NCI-H1092 (cell line): ENCODE measurements at places on chromosomes 3 and 15.

DNA sequence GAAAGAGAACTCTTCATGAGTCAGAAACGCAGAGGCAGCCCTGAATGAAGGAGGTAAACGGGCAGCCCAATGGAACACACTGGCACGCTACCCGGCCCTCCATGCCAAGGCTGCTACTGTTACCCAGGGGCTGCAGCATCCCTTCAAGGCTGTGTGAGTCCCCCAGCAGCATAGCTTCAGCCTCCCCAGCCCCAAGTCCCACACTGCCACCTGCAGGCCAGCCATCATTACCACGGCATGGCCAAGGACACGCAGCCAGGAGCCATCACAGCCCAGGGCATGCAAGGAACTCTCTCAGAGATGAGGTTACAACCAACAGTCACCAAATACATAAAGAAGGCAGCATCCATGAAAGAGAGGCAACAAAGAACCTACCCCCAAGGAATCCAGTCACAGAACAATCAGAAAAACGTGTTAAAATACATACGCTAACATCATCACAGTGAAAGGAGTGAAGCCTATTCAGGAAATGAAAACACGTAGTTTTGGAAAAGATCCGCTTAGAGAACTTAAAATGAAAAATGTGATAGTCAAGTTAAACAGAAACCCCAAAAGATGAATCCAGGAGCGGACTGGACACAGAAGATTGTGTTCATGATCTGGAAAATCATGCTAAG lies 22.4 kb downstream of the PLA2G4F start:
- DNase-seq, result peak; percentile 15

DNA sequence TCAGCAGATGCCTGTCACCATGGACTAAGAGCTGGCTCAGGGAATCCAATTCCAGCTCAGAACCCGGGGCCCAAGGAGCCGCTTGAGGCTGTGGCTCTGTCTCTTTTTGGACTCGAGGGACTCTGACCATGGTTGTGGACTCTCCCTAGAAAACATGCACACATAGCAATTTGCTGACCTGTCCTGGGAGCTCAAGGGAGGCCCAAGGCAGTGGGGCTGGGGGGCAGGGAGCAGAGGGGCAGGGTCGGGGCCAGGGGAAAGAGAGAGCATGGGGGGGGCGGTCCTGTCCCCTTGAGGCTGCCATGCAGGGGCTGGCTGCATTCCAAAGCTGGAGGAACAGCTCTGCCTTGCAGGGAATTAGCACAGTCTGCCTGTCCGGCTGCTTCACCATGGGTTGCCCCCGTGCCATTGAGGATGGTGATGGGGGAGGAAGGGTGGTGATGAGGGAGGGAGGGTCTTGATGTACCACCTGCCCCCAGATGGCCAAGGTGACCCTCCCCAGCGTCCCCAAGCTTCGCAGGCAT lies 190.1 kb downstream of the GOLGA6L6 start:
- DNase-seq, result no peak

DNA sequence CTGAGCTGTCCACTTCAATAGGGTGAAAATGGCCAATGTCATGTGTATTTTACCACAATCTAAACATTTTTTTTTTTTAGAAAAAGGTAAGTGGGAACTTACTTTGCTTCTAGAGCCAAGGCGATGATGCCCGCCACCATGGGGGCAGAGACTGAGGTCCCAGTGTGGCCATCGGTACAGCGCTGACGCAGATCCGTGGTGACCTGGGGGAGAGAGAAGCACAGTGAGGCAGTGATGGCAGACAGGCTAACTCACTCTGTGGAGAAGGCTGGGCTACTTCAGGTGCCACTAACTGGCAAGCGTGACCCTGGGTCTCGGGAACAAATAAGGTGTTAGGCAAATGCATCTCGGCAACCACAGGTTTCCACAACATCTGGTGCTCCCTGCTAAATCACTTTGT lies 94.3 kb upstream of the SNRPA1 start:
- DNase-seq, result no peak

DNA sequence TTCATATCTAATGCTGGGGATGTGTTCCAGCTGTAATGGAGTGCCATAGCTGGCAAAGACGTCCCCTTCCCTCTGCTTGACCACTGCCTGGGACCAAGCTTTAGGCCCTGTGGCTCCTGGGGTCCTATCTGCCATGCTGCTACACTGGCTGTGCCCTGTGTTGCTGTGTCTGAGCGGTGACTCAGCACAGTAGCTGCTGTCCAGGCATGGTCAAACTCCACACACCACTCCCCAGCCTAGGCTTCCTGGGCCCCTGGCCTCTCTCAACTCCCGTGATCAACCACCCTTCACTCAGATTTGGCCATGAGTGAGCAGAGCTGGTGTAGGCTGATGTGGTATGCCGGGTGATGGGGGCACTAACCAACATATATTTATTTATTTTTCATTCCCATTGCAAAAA lies 27.0 kb downstream of the EPHB1 start:
- no peak for DNase-seq

DNA sequence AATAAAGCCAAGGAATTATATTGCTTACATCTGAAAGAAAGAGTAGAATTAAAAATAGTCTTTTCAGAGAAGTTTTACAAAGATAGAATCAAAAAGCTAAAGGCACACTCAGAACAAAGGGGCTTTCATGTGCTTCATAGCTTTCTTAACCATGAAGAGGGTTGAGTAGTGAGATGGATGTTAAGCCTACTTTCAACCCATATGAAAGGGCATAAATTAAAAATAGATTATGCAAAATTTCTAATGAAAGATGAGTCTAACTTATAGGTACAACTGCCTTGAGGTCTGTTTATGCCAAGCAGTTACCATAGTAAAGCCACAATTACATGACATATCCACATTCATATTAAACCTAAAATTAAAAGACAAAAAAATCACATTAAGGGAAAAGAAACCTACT lies 223.3 kb upstream of the ARHGEF26 start:
- DNase-seq, result no peak

- no peak for DNase-seq
Measured at GRCh38 chr3:13507247-13507569, 27.1 kb downstream of the HDAC11 start.

DNA sequence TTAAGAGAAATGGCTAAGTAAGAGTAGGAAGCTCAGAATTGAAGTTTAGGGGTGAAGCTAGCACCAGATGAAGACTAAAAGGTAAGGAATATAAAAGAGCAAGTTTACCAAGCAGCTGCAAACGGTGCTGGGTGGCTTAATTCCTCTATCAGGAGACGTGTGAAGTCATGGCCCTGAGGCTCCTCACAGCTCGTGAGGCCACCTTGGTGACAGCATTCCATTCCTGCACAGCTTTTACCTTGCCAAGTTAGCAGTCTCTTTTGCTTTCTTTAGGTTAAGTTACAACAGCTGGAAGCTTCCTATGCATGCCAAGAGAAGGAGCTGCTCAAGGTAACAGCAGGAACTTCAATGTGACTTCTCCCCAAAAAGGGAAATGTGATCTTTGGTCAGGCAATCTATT lies 6.4 kb downstream of the TMCO5A start:
- DNase-seq, result no peak

DNA sequence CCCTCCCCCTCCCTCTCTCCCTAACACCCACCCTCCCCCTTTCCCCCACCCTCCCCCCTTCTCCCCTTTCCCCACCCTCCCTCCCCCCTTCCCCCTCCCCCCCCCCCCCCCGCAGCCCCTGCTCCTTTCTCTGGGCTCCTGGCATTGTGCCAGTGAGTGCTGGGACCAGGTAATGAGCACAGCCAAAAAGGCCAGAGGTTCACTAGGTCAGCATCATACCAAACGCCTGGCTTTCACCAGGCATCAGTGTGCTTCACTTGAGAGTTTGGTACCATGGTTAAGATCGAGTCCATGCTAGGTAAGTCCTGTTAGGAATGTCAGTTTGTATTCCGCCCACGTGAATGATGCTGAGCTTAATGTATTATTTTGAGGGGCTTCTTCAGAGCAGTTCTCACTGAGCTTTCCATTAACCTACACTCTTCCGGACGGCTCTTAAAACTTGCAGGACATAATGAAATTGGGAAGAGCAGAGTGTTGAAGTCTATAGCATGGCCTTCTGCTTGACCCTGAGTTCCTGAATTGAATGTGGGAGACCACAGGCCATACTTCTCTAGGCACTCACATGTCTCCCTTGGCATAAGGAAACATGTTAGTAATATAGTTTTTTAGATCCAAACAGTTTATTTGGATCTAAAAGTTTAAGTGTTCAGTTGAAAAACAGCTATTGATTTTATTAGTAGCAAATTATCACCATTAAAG lies 45.6 kb downstream of the SENP2 start:
- DNase-seq, result no peak

DNA sequence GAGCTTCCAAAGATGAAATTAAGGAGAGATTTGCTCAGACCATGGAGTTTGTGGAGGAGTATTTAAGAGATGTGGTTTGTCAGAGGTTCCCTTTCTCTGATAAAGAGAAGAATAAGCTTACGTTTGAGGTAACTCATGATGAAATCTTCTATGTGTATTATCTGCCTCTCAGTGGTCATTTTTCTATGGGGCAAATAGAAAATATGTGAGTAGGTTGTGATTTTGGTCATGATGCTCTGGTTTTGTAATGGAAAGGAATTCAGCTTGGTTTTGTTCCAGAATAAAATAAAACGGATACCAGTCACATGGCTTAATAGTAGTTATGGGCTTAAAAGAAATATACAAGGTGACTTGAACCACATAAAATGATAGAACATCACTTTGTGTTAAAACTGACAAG lies 181.1 kb downstream of the ITPR1 start:
- DNase-seq, result no peak
